GM12891 (cell line): ENCODE measurements at places on chromosomes 4 and X.

GRCh38 chr4:35358001-35358584, 886.2 kb downstream of the ARAP2 start:
- no peak for DNase-seq

- DNase-seq = no peak
Observed at GRCh38 chrX:108001218-108001814, 19.1 kb upstream of the TEX13B start.

- DNase-seq = no peak
Observed at GRCh38 chr4:25290490-25291067, 22.0 kb upstream of the ZCCHC4 start.

GRCh38 chr4:22504922-22505321, 10.9 kb downstream of the ADGRA3 start:
- no peak for DNase-seq
